ENCODE measurements at places on chromosomes 13 and 19.

GRCh38 chr19:4534836-4535658 is at the start of gene PLIN5:
Gene PLIN5 (minus strand): TSS chr19:4535224. CDS start chr19:4534074, 1,150 bp downstream.
- DNase-seq = peak; percentile 59

- DNase-seq = peak; percentile 56
These were observed 379.4 kb downstream of the KLF12 start for GRCh38 chr13:73754727-73755292.

DNA sequence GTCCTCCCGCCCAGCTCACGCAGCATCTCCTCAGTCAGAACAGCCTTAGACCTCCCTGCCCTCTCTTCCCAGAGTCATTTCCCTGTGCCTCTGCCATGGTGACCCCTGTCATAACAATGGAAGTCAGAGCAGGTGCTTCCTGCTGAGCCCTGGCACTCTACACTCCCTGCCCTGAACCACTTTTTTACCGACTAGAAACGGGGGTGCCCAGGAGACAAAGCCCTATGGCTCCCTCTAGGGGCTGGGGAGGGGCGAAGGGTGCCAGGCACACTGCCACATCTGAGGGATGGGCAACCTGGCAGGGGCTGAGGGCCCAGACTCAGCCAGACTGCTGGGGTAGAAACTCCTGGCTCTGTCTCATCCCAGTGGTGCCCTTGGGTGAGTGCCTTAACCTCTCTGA is 16.4 kb downstream of the ZNF574 start:
- no peak for DNase-seq

- DNase-seq = no peak
These were observed 769.9 kb upstream of the SLITRK6 start for GRCh38 chr13:86569119-86569518.

GRCh38 chr19:1136201-1136600 is 32.4 kb downstream of the GPX4 start:
- no peak for DNase-seq

DNA sequence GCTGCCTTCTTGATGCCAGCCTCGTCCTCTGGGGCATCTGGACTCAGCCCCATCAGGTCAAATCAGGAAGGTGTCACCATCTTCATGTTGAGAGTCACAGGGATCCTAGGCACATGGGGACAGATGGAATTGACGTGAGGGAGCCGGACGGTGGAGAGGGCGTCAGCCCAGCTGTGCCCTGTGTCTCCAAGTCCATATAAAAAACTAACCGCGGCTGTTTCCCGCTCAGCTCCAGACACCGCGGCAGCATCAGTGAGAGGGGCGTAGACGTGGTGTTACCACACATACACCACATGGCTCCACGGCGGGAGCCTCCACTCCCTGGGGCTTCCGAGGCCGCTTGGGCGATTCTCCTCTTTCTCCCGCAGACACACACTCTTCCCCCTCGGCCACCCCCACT is 5.6 kb upstream of the PRR36 start:
- no peak for DNase-seq

DNA sequence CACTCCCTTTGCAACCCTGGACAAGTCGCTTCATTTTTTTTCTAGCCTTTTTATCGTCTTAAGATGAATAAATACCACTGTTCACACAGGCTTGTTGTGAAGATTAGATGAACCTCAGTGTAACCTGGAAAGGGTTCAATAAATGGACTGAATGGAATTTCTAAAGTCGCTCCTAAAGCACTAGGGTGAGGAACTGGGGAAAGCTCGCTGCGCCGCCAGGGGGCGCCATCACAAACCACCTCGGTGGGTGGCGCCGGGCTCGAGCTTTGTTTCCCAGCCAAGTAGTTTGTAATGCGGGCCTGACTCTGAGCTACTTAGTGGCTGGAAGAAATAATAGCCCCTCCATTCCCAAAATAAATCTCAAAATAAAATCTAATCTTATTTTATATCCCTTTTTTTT is 2.2 kb upstream of the CEACAM6 start:
- peak; percentile 73 for DNase-seq

DNA sequence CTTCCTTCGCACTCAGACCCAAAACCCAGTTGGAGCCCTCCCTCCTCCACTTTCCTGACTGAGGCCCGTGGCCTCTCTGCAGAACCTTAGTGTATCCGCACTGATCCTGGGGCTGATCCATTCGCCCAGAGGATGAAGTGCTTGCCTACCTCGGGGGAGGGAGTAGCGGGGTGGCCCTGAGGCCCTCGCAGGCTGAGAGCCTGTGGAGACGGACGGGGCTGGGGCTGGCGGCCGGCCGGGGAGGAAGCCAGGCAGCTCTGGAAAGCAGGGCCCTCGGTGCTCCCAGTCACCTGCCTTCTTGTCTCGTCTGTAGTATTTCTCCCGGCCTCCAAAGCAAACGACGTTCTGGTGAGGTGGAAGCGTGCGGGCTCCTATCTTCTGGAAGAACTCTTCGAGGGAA is 1.3 kb downstream of the PROZ start:
- DNase-seq = no peak

DNA sequence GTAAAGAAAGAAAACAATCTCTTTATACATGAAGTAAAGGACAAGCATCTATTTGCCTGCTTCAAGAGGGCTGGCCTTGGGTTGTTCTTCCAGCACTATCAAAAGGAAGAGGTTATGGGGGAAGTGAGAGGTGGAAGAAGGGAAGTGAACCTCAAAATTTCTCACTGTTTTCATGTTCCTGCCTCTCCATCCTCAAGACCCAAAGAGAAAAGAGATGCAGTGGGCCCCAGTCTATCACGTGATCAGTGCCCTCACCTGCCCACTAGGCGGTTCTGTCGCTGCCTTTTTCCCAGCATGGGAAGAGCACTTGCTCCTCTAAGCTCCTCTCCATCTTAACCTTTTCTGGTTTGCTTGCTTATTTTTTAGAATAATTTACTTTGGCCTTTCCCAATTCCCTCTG is 6.2 kb upstream of the USP12 start:
- DNase-seq = no peak

DNA sequence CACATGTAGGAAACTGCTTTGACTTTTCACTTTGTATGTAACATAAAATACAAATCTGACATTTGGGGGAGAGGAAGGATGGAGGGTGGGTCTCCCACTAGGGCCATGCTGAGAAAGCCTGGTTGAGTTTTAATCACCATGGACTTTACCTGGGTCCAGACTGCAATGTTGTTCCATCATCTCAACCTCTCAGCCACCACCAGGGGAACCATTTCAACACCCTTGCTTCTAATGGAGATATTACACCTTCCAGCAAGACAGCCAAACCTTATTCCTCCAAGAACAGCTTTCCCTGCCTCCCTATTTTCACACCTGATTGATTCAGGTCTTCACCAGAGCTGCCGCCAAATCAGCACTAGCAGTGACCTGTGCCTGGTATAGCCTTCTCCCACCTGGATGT is 56.0 kb downstream of the ZAR1L start:
- DNase-seq = no peak

DNA sequence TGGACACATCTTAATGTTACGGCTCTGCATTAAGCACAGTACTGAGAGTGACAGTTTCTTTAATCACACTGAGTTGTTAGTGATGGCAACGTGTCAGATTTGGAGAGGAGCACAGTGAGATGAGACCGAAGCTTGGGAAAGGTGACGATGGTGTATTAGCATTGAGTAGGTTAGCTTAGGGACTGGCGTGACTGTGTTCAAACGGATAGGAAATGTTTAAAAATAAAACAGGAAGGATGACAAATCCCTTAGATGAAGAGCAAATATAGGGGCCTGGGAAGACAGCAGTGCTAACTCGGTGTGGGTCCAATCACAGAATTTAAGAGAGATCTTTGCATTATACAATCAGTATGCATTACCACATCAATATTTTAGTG is 384.3 kb downstream of the HS6ST3 start:
- DNase-seq = no peak

DNA sequence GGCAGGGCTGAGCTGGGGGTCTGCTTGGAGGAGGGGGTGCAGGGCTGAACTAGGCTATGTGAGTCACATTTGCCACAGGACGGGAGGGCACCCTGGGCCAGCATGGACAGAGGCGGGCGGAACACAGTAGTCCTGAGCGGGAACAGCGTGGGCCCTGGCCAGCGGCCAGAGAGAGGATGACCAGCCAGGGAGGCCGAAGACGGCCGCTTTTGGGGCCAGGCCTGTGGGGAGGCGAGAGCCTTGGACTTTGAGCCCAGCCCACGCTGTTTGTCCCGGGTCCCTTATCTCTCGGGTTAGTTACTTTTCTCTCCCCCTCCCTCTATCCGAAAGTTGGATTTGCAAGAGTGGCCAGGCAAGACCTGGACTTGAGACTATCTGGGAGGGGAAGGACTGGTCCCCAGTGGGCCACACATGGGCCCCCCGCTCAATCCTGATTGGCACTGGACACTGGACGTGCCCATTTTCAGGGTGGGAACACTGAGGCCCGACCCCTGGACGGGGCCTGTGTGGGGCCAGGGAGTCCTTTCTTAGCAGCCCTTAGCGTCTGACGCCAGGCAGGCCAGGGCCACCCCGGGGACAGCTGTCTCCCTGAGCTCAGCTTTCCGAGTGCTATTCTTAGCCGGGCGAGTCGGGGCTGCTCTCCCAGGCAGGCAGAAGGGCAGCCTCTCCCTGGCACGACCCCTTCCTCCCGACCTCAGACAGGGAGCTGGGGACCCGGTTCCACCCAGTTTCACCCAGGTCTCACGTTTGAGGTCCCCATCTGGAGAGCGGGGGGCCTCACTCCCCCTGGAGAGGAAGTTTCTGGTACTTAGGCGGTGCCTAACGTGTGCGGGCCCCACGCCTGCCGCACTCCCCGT is 833 bp downstream of the GAMT start:
- no peak for DNase-seq

- no peak for DNase-seq
These were observed 274.7 kb downstream of the FOXO1 start for GRCh38 chr13:40391788-40392187.

DNA sequence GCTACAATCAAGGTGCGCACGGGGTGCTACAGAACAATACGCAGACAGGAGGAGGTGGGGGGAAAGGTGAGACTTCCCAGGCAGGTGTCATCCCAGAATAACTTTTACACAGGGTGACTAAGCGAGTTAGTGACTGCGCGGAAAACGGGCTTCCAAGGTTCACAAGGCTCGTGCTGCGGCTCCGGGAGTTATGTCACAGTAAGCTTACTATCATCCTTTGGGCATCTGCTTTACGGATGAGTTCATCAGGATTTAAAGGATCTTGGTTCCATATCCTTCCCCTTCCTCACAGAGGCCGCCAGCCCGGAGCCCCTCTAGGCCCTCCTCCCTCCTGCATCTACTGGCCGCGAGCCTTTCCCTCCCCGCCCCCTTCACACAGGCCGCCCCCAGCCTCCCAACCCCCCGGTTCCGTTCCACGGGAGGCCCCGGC is 474 bp upstream of the IFT88 start:
- DNase-seq = peak; percentile 56

DNA sequence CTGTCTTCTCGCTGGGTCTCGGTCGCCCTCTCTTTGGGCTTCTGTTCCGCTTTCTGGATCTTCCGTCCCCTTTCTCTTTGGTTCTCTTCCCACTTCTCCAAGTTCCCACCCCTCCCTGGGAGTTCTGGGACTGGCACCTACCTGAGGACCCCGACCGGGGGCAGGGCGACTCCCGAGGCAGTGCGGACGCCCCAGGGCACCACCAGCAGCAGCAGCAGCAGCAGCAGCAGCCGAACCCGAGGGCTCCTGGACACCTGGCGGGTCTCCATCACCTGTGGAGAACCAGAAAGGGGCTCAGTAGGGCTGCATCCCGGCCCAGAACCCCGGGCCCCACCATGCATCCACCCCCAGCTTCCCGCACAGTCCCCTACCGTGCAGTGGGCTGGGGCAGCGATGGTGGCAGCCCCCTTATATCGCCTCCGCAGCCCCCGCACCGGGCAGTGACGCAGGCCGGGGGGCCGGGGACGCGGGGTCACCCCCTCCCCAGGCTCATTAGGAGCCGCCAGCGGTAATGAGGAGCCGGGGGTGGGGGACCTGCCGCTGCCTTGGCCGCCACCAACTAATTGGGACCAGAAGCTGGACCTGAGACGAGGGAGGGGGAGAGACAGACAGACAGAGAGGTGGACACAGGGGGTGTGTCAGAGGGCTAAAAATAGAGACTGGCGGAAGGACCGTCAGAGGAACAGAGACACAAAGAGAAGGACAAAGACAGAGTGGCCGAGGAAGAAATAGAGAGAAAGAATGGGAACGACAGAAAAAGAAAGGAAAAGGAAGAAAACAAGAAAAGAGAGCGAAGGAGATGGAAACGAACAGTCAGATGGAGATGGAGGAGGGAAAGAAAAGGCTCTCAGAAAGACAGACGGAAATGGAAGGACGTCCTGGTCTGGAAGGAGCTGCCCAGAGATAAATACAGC is at the start of gene PTH2:
Gene PTH2, minus strand, starts transcription at position 371 of the 914 bp plus-strand sequence. Its CDS starts 102 bp downstream, at position 269.
- no peak for DNase-seq

DNA sequence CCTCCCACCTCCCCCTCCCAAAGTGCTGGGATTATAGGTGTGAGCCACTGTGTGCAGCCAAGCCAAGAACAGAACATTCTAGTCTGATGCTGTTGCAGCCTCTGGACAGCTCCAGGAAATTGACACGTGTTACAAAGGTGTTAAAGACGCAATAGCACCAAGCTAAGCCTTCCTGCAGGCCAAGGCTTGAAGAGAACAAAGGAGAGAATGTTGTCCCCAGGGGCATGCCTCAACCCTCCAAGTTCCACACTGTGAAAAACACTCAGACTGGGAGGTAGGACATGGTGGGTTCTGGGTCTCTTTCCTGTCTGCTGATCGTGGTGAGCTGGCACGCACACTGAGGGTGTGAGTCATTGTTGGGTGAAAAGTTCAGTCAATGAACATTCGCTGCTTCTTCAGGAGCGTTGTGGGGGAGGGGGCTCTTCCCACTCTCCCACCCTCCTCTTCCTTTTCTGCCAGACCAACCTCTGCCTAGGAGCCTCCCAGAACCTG is 5.3 kb upstream of the PTPRS start:
- no peak for DNase-seq

- DNase-seq = no peak
These were observed 25.8 kb upstream of the INTS6 start for GRCh38 chr13:51478418-51479198.

GRCh38 chr19:30355586-30355985 is 16.6 kb upstream of the ZNF536 start:
- no peak for DNase-seq

GRCh38 chr19:13127051-13127450 is 9.0 kb downstream of the NACC1 start:
- DNase-seq = no peak

- DNase-seq = peak; percentile 16
These were observed 110.9 kb downstream of the SACS start for GRCh38 chr13:23322353-23323336.

- DNase-seq = peak; percentile 36
These were observed 4.0 kb downstream of the RTN2 start for GRCh38 chr19:45492627-45493470.

GRCh38 chr13:113448545-113448884 is 4.8 kb downstream of the ADPRHL1 start:
- no peak for DNase-seq

- DNase-seq = no peak
These were observed 16.5 kb downstream of the POU2F2 start for GRCh38 chr19:42115705-42116104.

DNA sequence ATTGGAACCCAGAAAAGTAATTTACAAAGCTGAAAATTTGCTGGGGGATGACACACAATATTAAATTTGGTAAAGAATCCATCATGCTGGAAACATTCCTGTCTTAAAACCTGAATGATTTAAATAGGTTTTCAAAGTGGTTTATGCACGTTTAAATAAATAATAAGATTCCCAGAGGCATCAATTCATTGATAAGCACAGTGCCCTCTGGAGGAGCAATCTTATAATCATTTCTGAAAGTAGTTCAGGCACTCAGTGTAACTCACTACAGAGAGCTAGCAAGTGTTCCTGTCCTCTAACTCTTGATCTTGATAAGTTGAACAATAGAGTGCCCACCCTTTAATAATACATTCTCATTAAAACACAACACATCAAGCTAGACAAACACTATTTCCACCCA is 43.5 kb upstream of the SHISA2 start:
- DNase-seq = no peak

- DNase-seq = no peak
These were observed 47.7 kb upstream of the ATP12A start for GRCh38 chr13:24632382-24633121.
